ENCODE measurements at places on chromosomes 1 and 21.

DNA sequence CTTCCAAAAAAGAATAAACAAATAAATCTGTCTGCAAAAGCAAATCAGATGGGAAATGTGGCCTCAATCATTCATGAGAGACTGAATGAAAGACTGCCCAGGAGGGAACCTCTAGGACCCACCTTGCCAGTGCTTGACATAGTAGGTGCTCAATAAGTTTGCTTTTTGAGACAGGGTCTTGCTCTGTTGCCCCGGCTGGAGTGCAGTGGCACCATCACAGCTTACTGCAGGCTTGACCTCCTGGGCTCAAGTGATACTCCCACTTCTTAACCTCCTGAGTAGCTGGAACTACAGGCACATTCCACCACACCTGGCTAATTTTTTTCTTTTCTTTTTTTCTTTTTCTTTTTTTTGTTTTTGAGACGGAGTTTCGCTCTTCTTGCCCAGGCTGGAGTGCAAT is 40.3 kb upstream of the CCSAP start:
- no peak for DNase-seq

- DNase-seq: no peak
Measured at GRCh38 chr1:190453550-190453949, 24.1 kb downstream of the BRINP3 start.

- DNase-seq: no peak
Measured at GRCh38 chr1:55542901-55543504, 327.8 kb upstream of the USP24 start.

GRCh38 chr1:216670118-216670883 is 52.9 kb downstream of the ESRRG start:
- DNase-seq: no peak

GRCh38 chr1:93358293-93358692 is 12.6 kb downstream of the DR1 start:
- DNase-seq: no peak

Data from esophagus squamous epithelium (tissue), 5 donors.